Colonic mucosa (tissue), 4 donors: ENCODE measurements at places on chromosomes 16 and 17.

DNA sequence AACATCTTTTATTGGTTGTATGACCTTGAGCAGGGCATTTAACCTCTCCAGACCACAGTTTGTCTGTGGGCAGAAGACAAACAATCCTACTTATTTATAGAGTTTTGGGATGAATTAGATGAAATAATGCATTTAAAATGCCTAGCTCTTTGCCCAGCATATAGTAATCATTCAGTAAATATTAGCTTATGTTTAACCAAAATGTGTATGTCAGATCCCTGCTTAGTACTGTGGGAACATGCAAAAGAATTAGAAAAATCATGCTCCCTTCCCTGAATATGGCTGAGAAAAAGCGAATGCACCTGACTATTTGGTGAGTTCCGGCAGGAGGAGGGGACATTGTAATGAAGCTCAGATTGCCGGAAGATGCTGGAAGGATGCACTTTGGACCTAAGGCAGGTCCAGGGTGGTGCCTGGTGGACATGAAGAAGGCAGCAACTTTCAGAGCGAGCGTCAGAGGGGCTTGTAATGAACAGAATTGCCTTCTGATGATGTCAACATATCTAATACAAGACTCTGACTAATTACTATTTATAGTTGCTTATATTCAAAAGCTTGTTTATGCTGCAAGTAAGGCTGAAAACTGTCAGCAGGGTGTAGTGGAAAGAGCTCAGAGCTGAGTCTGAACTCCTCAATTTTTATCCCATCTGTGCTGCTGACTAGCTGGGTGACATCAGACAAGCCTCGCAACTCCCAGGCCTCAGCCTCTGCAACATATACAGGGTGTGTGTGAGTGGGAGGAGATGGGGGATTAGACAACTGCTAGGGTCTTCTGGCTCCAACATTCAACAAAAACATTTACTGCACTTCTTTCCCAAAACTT is 221.2 kb downstream of the PRKCA start:
- DNase-seq, result peak; percentile 84

- no peak for DNase-seq
Observed at GRCh38 chr17:17844500-17844899, 7.7 kb upstream of the SREBF1 start.

DNA sequence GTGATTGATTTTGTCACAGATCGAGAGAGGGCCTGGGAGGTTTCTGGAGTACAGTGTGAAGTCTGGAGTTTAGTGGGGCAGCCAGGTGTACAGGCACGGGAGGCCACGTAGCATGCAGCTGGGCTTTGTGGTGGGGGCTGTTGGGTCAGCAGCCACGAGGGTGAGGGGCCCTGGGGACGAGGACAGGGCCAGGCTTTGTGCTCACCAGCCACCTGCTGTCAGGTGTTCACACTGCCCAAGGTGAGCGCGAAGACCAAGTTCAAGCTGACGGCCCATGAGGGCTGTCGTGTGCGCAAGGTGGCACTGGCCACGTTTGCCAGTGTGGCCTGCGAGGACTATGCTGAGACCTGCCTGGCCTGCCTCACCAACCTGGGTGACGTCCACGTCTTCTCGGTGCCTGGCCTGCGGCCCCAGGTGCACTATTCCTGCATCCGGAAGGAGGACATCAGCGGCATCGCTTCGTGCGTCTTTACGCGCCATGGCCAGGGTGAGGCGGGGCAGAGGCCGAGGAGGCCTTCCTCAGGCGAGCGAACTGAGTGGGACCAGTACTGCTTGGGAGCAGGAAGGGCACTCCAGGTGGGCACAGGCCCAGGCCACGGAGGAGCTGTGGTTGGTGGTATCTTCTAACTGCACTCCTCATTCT is 15.9 kb downstream of the LLGL1 start:
- DNase-seq, result no peak

- DNase-seq, result no peak
Observed at GRCh38 chr16:87368029-87368770, 15.4 kb downstream of the FBXO31 start.

- DNase-seq, result no peak
Observed at GRCh38 chr16:89554343-89554742, 6.1 kb upstream of the RPL13 start.

DNA sequence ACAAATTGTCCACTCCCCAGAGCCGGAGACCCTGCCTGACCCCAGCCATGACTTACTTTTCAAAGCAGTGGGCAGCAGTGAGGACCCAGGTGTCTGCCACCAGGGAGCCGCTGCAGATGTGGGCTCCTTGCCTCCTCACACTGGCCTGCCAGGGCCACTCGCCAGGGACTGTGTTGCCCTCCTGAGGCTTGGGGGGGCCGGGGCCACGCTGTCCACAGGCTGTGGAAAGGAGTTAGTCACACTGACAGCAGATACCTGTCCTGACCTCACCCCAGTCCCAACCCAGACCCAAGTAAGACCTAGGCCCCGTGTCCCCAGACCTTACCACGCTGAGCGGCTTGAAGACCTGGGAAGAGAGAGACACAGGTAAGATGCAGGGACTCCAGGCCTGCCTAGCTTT is 1.3 kb downstream of the PRSS53 start:
- DNase-seq, result no peak

DNA sequence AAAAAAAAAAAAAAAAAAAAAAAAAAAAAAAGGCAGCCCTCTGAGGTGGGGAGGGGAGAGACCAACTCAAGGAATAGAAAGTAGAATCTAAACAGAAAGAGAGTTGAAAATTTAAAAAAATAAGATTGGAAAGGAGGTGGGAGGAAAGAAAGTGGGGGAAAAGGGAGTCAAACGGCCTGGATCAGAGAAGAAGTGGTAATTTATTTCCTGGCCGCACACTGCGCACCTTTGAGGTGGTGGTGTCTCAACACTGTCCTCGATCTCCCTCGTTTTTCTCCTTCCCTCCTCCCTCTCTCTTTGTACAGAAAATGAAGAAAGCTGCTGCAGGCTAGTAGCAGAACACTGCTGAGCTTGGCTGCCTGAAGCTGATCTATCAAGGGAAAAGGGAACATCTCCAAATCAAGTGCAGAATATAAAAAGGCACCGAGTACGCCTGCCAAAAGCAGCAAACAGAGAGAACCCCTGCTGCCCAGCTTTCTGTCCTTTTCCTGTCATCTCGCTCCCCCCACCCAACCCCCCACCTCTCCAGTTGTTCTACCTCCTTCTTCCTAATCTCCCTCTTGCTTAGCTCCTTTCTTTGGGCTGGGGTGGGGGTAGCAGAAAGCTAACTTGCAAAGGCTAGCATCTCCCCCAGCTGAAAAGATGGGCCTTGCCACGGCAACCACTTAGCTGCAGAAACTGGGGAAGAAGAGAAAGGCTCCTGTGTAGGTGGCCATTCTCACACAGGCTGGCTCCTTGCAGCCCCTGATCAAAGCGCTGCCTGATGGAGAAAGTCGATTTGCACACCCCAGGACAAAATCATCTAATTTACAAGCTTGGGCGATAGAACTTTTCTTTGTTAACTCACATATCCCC is 22.5 kb downstream of the AXIN2 start:
- DNase-seq, result no peak

DNA sequence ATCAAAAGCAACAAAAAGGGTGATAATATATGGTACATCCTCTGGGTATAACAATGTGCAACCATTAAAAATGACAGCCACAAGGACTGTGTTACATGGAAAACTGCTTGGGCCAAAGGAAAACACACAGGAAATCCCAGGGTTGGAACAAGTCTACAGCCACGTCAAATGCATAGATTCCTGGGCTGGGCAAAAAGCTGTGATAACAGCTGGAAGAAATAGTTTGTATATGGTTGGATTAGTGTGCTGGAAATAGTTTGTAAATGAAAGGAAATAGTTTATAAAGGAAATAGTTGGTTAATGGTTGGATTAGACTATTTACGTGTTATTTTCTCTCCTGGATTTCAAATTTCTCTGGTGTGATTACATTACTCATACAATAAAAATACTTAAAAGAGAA is 2.6 kb downstream of the HSD17B2 start:
- no peak for DNase-seq

- no peak for DNase-seq
Observed at GRCh38 chr16:66224626-66225025, 141.9 kb upstream of the CDH5 start.

- no peak for DNase-seq
Observed at GRCh38 chr17:83196973-83197880, 117.8 kb downstream of the METRNL start.

- DNase-seq, result peak; percentile 90
Observed at GRCh38 chr17:42798383-42799380, at the start of the genes CNTD1 and COA3. TSS of gene CNTD1 (plus strand) at chr17:42798861. CDS start at chr17:42799068, 207 bp downstream. TSS of gene COA3 (minus strand) at chr17:42798704. CDS start at chr17:42798681, 23 bp downstream.

GRCh38 chr17:63751806-63752205 is 10.2 kb upstream of the STRADA start:
- no peak for DNase-seq

GRCh38 chr17:33680472-33680871 is 387.4 kb upstream of the ASIC2 start:
- no peak for DNase-seq

DNA sequence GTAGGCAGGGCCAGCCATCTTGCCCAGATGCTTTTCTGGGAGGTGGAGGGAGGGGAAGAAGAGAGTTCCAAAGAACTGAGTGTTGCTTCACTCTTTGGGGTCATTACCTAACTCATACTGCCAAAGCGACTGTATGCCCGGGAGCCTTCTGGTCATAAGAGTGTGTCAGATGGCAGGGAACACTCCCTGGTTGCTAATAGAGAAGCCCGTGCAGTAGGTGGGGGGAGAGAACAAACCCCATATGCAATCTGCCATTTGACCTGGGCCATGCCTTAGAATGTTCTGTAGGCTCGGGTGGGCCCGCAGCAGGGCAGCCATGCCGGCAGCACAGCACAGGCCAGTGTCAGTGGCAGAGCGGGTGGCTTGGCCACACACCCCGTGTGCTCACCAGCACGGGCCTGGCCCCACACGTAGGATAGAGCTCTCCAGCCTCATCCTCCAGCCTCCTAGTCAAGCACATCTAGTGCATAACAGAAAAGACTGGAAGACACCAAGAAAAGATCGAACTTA is 120.5 kb downstream of the SOCS1 start:
- no peak for DNase-seq

GRCh38 chr16:56737539-56737938 is 7.6 kb downstream of the NUP93 start:
- DNase-seq, result no peak

- no peak for DNase-seq
Observed at GRCh38 chr16:54632322-54633220, 298.1 kb upstream of the IRX5 start.

DNA sequence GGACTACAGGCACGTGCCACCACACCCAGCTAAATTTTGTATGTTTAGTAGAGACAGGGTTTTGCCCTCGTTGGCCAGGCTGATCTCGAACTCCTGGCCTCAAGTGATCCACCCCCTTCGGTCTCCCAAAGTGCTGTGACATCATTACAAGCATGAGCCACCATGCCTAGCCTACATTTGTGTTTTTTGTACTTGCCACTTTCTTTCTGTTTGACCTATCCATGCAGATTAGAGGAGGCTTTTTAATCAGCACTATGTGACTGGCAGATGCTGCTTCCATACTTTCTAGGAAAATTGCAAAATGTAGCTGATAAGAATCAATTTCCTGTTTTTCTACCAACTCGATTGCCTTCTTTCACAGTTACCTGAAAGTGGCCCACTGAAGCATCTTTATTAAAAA is 57.3 kb downstream of the B9D1 start:
- no peak for DNase-seq

DNA sequence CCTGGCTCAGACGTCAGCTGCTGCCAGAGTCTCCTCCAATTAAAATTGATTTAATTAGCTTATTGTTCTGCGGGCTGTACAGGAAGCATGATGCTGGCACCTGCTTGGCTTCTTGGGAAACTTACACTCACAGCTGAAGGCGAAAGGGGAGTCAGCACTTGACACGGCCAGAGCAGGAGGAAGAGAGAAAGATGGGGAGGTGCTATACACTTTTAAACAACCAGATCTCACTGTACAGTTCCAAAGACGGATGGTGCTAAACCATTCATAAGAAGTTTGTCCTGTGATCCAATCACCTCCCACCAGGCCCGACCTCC is 1.4 kb upstream of the PRDM7 start:
- no peak for DNase-seq

- DNase-seq, result no peak
Observed at GRCh38 chr16:3349175-3349574, 6.5 kb upstream of the OR2C1 start.

DNA sequence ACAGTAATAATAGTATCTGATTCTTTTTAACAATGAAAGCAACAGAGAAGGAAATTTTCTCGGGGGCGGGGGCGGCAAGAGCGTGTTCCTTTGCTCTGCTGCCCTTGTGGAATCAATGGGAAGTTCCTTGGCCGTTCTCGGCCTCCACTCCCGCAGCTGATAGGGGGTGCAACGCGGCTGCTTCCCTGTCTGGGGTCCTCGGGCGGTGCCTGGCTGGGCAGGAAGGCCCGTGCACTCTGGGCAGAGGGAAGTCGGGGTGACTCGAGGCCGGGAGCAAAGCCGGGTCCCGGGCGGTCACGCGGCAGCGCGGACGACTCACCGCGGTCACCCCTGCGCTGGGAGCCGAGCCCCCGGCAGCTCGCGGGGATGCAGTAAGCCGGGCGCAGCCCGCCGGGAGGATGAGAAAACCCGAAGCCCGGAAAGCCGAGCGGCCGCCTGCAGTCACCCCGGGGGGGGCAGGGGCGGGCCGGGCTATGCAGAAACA is 2.5 kb downstream of the TUBB3 start:
- DNase-seq, result no peak

- DNase-seq, result peak; percentile 75
Observed at GRCh38 chr17:44005527-44006271, 1.3 kb downstream of the NAGS start.

- no peak for DNase-seq
Observed at GRCh38 chr17:177155-177554, 4.3 kb downstream of the DOC2B start.

DNA sequence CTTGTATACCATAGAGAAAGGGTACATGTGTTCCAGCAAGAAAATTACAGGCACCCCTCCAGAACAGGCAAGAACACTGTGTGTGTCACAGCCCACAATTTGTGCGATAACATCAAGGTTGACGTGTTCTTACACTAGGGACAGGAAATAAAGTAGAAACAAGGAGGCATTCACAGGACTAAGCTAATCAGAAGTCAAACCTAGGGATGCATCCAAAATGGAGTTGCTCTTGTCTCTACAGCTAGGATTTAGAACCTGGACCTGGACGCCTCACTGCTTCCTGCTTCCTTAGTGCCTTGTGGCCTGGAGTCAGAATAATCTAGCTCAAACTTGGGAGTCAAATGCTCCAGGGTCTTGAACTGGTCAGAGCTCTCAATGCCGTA is 41.3 kb downstream of the GINS3 start:
- DNase-seq, result no peak

- no peak for DNase-seq
Observed at GRCh38 chr16:87070657-87071056, 246.5 kb downstream of the C16orf95 start.
